ENCODE measurements at places on chromosomes 4 and X.

- no peak for DNase-seq
Observed at GRCh38 chr4:123813901-123814300, 417.3 kb downstream of the SPRY1 start.

DNA sequence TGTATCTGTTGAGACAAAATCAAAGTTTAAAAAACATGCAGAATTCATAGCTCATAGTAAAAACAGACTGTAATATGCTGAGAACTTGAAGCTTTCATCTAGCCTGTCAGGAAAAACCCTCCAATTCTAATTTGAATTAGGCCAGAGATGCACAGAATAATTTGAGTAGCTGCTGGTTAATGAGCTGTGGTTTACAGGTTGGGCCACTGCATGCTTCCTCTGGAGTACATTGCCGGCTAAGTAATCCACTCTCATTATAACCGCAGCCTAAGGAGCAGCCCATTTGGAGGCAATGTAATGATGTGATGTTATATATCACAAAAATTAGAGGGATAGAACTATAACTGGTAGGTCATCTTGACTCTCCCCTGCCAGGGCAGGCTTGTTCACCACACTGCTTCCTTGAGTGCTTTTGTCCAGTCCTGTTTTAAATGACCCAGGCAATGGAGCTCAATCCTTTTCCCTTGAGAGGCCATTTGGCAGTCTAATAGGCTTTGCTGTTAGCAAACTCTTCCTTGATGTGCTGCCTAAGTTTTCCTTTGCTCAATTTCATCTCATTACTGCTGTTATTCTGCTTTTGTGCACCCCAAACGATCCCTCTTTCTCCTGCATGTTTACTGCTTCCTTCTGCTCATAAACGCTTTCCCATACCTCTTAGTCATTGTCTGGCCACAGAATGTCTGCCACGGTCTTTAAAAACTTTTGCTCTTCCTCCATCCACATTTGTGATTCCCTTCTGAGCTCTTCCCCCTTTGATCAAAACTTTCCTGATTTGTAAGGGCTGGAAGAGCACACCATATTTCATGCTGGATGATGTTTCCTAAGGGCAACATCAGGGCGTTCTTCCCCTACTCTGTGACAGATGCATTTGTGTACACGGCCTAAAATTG is 230.9 kb downstream of the C4orf33 start:
- no peak for DNase-seq

- no peak for DNase-seq
Observed at GRCh38 chr4:141388481-141388880, 167.8 kb downstream of the ZNF330 start.

DNA sequence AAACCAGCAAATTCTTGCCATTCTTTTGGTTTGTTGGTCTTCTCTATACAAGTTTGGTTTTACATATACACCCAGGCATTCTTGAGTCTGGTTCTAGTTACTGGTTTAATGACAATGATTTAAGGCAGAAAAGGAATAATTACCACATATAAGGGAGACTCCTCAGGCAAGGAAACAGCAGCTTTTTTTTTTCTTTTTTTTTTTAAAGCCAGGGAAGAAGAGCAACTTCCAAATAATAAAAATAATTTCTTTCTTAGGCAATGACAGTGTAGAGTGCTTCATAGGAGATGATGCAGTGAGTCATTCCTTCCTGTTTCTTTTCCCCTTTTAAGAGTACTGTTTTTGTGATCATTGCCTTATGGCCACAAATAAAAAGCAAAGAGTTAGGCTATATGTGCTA is 289.7 kb downstream of the DKK2 start:
- no peak for DNase-seq

- no peak for DNase-seq
Observed at GRCh38 chr4:173685165-173685830, 155.3 kb upstream of the HAND2 start.

- DNase-seq = no peak
Observed at GRCh38 chr4:8394806-8395205, 45.7 kb downstream of the ACOX3 start.

- no peak for DNase-seq
Observed at GRCh38 chrX:14939644-14940043, 66.4 kb downstream of the MOSPD2 start.
